ENCODE measurements at places on chromosomes 2 and 18.
A peak's percentile ranks its signal among the peaks of the same experiment; 100 is the strongest.

- peak; percentile 42 for DNase-seq
These were observed 16.4 kb downstream of the CAPN13 start for GRCh38 chr2:30790879-30791278.

DNA sequence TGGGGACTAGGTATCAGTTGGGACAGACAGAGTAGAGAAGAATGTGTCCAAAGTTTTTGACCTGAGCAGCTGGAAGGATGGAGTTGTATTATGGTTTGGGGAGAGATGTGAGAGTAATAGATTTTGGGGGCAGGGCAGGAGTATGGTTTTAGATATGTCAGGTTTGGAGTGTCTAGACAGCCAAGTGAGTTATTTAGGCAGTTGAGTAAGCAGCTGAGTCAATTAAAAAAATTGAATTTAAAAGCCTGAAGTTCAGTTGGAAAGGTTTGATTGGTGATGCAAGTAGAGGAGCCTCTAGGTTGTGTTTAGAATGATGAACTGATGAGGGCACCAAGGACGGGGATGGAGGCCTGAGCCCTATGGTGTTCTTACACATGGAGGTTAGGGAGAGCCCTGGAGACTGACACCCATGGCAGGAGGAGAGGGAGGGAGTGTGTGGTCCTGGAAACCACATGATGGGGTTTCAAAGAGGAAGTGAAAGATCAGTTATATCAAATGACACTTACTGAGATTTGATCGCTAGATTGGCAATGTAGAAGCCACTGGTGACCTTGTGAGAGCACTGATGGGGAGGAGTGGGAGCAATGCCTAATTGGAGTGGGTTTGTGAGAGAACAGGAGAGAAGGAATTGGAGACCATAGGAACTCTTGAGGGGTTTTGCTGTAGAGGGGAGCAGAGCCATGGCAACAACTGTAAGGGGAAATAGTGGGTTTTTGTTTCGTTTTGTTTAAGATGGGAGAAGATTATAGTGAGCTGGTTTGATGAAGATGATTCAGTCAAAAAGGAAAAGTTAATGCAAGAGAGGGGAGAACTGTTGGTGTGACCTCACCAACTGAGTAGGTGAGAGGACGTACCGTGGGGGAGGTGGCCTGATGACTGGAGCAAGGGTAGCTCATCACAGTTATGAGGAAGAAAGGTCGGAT is 10.3 kb downstream of the ITGA6 start:
- DNase-seq, result peak; percentile 47

- no peak for DNase-seq
These were observed 230.7 kb downstream of the AFF3 start for GRCh38 chr2:99911736-99912135.

DNA sequence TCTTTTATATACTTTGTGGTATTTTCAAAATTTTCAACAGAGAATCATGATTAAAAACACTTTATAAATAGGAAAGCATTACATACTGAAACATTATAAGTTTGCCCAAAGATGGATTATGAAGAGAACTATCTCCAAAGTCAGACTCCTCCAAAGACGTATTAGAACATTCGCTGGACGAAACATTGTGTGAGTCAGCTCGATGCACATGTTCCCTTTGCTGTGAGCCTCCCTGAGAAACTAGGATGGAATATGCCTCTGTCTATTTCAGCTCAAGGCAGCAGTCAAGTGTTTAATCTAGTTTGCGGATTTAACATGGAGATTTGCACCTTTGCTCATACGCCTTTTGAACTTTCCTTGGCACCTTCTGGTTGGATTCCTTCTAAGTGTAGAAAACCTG is 92.2 kb upstream of the NCKAP5 start:
- no peak for DNase-seq

DNA sequence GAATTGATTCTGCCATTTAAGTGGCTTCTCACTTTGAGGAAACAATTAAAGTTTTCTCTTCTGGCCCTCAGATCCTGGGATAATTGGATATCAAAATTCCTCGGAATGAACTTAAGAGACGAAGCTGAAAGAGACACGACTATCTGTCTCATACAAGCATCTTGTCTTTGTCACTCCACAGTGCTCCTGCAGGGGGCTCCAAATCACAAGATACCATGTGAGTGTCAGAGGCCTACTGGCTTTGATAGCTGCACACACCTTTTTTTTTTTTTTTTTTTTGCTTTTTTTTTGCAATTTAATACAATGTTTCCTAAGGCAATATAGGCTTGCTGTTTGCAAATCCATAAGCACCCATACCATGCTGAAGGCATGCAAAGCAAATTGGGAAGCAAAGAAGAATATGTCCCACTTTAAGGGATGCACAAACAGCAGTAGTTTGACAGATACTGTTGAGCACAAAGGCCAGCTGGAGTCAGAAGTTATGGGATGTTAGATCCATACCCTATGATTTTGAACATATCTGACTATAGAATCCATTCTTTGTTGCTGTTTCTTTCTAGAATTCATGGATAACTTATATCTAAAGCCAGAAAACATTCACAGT is 109.0 kb upstream of the CBLN2 start:
- peak; percentile 57 for DNase-seq

DNA sequence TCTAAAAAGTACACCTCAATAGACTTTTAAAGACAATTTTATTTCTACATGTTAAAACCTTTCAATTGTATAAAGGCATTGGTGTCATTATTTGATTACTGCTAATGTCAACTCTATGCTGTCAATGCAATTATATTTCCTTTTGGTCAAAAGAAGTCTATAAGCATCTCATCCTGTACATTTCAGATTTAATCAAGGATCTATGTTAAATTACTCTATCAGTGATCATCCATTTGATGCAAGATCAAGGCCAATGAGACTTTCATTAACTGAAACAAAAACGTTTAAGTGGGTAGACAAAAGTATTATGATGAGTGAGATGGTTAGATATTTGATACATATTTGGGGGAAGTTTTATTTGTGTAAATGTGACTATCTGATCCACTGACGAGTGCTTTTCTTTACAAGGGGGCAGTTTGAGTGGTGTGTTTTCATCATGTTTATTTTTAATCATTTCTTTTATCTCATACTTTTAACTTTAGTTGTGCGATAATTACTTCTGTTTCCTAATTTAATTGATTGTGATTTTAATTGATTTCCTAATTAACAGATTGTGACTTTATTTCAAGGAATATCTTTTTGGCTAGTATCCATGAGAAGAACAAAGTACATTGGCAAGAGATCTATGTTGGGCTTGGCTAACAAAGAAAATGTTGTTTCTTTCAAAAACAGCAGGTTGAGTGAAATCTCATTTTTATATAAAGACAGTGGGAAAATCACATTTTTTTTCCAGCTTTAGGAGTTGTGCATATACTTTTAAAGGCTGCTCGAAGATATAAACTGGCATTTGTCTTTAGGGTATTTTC is 1.1 kb downstream of the ARHGAP28 start:
- no peak for DNase-seq

- no peak for DNase-seq
These were observed 173.3 kb downstream of the ALPK2 start for GRCh38 chr18:58455314-58456188.

DNA sequence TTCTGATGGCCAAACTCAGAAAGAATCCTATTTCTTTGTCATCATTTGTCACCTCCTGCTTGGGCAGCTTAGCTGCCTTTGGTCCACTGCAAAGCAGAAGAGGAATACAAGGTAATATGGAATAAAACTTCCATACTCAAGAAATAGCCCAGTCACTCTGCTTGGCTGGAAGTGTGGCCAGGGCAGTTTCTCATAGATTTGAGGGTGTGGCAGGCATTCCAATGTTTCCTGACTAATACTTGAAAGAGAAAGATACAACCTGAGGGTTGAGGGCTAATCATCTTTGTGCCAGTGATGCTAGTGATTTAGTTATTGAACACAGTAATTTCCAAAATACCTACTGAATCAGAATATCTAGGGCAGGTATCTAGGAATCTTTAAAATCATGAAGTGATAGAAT is 83.1 kb downstream of the FAM161A start:
- no peak for DNase-seq

DNA sequence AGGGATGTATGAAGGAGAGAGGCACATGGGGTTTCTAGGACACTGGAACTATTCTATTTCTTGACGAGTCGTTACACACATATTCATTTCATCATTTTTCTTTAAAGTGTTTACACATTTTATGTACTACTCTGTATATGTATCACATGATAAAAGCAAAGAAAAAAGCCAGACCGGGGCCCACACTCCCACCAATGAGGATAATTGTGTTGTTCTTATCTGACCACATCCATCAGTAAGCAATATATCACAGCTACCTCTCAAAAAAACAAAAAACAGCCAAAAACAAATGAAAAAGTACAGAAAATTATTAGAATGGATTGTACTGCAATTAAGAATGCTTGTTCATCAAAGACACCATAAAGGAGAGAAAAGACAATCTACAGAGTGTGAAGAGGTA is 14.2 kb upstream of the CNRIP1 start:
- DNase-seq, result no peak

- no peak for DNase-seq
These were observed 44.7 kb upstream of the ZFP36L2 start for GRCh38 chr2:43270930-43271615.

- DNase-seq, result no peak
These were observed 1.1 kb upstream of the MFSD2B start for GRCh38 chr2:24008672-24009366.

GRCh38 chr2:70300771-70301343 is 1.0 kb downstream of the FAM136A start:
- DNase-seq, result no peak

Data from DND-41 (cell line).